ENCODE measurements at places on chromosomes 6 and 20.

GRCh38 chr20:11337361-11338130, 580.1 kb upstream of the BTBD3 start:
- DNase-seq: no peak

GRCh38 chr6:148892247-148892646, 145.4 kb downstream of the UST start:
- no peak for DNase-seq

DNA sequence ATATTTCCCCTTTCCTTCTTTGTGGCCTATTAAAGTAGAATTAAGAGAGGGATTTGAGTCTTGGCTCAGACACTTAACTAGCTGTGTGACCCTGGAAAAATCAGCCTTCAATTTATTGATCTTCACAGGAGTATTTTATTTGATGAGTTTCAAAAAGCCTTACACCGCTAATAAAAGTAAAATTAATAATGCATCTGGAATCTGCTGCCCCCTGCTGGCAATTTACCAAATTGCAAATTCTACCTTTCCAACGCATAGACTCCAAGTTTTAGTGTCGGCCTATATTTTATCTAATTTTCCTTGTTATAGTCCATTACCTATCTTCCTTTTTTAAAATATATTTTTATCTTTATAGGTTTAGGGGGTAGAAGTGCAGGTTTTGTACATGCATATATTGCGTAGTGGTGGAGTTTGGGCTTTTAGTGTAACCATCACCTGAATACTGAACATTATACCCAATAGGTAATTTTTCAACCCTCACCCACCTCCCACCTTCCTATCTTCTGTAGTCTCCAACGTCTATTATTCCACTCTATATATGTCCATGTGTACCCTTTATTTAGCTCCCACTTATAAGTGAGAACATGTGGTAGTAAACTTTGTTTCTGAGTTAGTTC, 46.3 kb downstream of the GOPC start:
- DNase-seq: peak; percentile 79

DNA sequence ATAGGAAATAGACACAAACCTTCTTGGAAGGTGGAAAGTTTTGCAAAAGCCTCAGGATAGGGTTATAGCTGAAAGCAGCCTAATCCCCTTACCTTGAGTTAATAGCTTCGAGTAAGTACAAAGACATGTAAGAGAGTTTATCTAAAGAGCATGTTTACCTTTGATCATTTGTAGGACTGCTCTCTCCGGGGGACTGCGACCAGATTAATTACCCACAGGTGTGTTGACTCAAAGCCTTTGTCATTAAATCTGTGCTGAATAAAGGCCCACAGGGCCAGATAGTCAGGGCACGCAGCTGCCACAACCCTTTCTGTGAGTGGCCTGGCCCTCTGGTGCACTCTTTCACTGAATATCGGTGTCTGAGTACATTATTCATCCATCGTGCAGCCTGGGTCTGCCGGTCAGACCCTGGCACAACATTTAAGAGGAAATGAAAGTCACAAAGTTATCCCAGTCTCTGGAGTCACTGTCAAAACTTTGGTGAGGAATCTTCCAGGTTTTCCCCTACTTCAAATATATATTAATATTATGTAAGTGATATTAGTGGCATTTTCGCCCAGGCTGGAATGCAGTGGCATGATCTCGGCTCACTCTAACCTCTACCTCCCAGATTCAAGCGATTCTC, 5.4 kb upstream of the MICA start:
- DNase-seq: no peak

DNA sequence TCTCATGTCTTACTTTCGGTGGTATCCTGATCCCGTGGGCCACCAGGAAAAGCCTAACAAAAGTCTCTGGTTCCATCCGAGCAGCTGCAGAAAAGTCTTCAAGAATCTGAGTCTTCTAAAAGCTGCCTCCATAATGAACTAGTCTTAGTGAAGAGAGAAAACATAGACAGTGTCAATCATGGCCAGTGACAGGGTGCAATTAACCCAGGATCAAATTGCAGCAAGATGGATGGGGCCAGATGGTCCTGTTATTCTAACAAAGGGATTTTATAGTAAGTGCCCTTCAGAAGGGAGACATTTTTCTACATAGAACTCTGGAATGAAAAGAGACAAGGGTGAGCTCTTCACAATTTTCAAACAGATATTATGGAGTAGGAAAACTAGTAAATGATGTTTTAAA, 281.6 kb upstream of the ZFP64 start:
- DNase-seq: no peak

Measured in Karpas-422 (cell line).